A549 treated with ZK216348 at 1 μM for 4 hours (cell line): ENCODE measurements at places on chromosomes 7 and 10. TPM values are rescaled to one million over a fixed set of nuclear protein-coding genes. Genes with fewer than 3 reads are reported as not detected.

Gene OR6V1
- not detected in 5 replicates for total RNA-seq

Gene COL13A1
- 0.29 to 0.60 TPM (median 0.40 TPM) in 5 replicates for total RNA-seq

Gene PLEKHS1
- 0.04 to 0.12 TPM (median 0.09 TPM) in 3 of 5 replicates, not detected in the others for total RNA-seq

Gene PTPN20
- 2.8 to 5.2 TPM (median 3.9 TPM) in 5 replicates for total RNA-seq

Gene NPTX2
- 0.08 to 0.24 TPM (median 0.14 TPM) in 5 replicates for total RNA-seq

Gene RBM20
- total RNA-seq = 1.6 to 2.7 TPM (median 2.4 TPM) in 5 replicates

Gene ELFN1
- total RNA-seq = 0.32 to 0.47 TPM (median 0.38 TPM) in 5 replicates

Gene SRRM3
- 5.8 to 11.6 TPM (median 10.0 TPM) in 5 replicates for total RNA-seq

Gene SORCS3
- total RNA-seq = not detected in 5 replicates

Gene SPDYE17
- not detected in 5 replicates for total RNA-seq

Gene ZNF248
- total RNA-seq = 2.8 to 5.2 TPM (median 4.0 TPM) in 5 replicates

Gene BLNK
- not detected in 5 replicates for total RNA-seq

Gene AKR1C2
- 3,382 to 4,029 TPM (median 3,494 TPM) in 5 replicates for total RNA-seq

Gene A1CF
- 0.07 to 0.25 TPM (median 0.08 TPM) in 3 of 5 replicates, not detected in the others for total RNA-seq

Gene FAM131B
- total RNA-seq = 0.20 to 0.62 TPM (median 0.46 TPM) in 5 replicates

Gene HILPDA
- total RNA-seq = 20.1 to 27.1 TPM (median 25.8 TPM) in 5 replicates
